ENCODE measurements at places on chromosomes 5 and 9.

- H3K4me1 ChIP-seq: peaks cover 16% of the 10 kb centered on the region
- no peak for DNase-seq
- no peak overlapping the region for H3K27ac ChIP-seq
- no peak overlapping the region for H3K4me3 ChIP-seq
Measured at GRCh38 chr9:123687246-123687751, 242.6 kb downstream of the DENND1A start.

DNA sequence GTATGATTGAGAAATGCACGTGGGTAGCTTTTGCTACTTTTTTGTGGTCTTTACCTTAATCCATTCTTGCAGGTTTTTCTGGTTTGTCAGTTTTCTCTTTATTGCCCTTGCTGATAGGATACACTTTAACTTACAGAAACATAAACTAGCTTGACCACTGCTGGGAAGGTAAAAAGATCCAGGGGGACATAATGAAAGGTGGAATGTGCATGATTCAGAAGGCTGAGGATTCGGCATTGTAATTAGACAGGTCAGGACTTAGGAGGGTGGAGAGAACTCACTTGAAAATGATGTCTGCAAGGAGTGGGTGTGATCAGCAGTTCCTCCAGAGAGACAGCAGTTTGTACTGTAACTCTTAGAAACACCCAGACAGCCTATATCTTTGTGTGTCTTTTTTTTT is 19.8 kb upstream of the TXNDC8 start:
- no peak overlapping the region for H3K4me3 ChIP-seq
- H3K27ac ChIP-seq: no peak overlapping the region
- H3K4me1 ChIP-seq: no peaks in the 10 kb centered on the region
- no peak for DNase-seq
- H3K36me3 ChIP-seq: no peaks in the 10 kb centered on the region
- no peaks in the 10 kb centered on the region for H3K27me3 ChIP-seq

DNA sequence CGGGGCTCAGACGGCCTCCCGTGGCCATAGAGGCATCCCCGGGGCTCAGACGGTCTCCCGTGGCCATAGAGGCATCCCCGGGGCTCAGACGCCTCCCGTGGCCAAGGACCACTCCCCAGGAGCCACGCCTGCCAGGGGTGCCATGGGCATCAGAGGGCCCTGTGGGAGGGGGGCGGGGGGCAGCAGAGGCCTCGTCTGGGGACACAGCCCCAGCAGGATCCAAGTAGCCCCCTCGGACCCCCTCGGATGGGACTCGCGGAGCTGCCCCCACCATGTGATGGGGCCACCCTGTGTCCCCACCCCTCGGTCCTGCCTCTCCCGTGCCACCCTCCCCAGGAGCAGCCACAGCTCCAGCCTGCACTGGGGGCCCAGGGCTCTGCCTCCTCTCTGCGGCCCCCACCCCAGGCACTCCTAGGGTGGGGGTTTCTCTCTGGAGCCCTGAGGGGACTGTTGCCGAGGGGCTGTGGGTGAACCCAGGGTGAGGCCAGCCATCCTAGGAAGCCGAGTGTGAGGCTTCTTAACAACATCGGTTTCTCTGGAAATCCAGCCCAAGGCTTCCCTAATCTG is 2.5 kb downstream of the ENTPD8 start:
- peaks cover 8% of the 10 kb centered on the region for H3K36me3 ChIP-seq
- no peak for DNase-seq

GRCh38 chr9:34992376-34992951 is 2.9 kb downstream of the DNAJB5 start:
- H3K27ac ChIP-seq: peak overlapping the region; percentile 72
- H3K27me3 ChIP-seq: no peaks in the 10 kb centered on the region
- peaks cover 45% of the 10 kb centered on the region for H3K4me1 ChIP-seq
- no peak overlapping the region for H3K4me3 ChIP-seq

- DNase-seq: no peak
- H3K27me3 ChIP-seq: no peaks in the 10 kb centered on the region
- H3K4me3 ChIP-seq: peak overlapping the region; percentile 93
Measured at GRCh38 chr5:132865668-132866341, 464 bp downstream of the GDF9 start.

- H3K27ac ChIP-seq: no peak overlapping the region
- no peaks in the 10 kb centered on the region for H3K4me1 ChIP-seq
Measured at GRCh38 chr9:26310294-26310693, 582.3 kb downstream of the CAAP1 start.

- peaks cover 56% of the 10 kb centered on the region for H3K36me3 ChIP-seq
- no peak for DNase-seq
- no peak overlapping the region for H3K4me3 ChIP-seq
- H3K27me3 ChIP-seq: no peaks in the 10 kb centered on the region
- H3K27ac ChIP-seq: peak overlapping the region; percentile 33
Measured at GRCh38 chr5:126543660-126544059, 51.4 kb downstream of the ALDH7A1 start.

GRCh38 chr5:119070578-119070827 is 384 bp upstream of the DMXL1 start:
- H3K27me3 ChIP-seq: no peaks in the 10 kb centered on the region
- H3K36me3 ChIP-seq: peaks cover 12% of the 10 kb centered on the region
- DNase-seq: no peak
- H3K4me1 ChIP-seq: peaks cover 21% of the 10 kb centered on the region

- no peaks in the 10 kb centered on the region for H3K27me3 ChIP-seq
- H3K36me3 ChIP-seq: peaks cover 60% of the 10 kb centered on the region
- peak; percentile 88 for DNase-seq
- H3K4me3 ChIP-seq: no peak overlapping the region
Measured at GRCh38 chr9:132609829-132610228, 27.4 kb downstream of the BARHL1 start.

DNA sequence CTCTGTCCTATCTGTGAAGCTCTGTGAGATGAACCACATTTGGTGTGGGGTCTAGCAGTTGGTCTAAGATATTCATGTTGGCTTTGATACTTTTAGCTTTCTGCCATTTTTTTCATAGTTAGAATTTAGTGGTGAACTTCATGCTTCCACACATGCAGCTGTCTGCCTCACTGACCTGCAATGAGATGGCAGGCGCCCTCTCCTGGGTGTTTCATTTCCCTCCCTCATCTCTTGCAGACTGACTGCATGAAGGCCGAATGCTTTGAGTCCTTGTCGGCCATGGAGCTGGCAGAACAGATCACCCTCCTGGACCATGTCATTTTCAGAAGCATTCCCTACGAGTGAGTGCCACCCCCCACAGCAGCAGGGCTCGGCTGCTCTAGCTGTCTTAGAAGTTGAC is 26.1 kb upstream of the CKMT2 start:
- no peak overlapping the region for H3K4me3 ChIP-seq
- H3K27me3 ChIP-seq: no peaks in the 10 kb centered on the region
- no peaks in the 10 kb centered on the region for H3K36me3 ChIP-seq
- H3K27ac ChIP-seq: no peak overlapping the region

- H3K27ac ChIP-seq: no peak overlapping the region
- no peak overlapping the region for H3K4me3 ChIP-seq
- H3K36me3 ChIP-seq: no peaks in the 10 kb centered on the region
Measured at GRCh38 chr5:113606298-113607134, 93.0 kb downstream of the YTHDC2 start.

DNA sequence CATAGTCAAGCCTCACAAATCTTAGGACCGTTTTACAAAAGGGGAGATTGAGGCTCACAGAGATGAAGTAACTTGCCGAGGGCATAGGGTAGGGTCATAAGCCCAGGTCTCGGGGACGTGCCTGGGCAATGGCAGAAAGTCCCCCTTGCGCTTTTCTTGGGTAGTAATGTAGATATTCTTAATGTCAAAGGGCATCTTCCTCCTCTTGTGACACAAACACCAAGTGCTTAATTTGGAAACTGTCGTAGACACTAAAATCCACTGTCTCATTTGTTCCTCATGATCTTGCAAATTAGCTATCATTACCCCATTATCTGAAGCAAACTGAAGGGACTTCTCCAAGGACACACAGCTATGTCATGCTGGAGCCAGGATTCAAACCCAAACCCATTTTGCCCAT is 180.8 kb downstream of the GAS1 start:
- peaks cover 6% of the 10 kb centered on the region for H3K4me1 ChIP-seq
- no peak overlapping the region for H3K4me3 ChIP-seq
- no peak overlapping the region for H3K27ac ChIP-seq
- H3K36me3 ChIP-seq: no peaks in the 10 kb centered on the region
- no peak for DNase-seq

DNA sequence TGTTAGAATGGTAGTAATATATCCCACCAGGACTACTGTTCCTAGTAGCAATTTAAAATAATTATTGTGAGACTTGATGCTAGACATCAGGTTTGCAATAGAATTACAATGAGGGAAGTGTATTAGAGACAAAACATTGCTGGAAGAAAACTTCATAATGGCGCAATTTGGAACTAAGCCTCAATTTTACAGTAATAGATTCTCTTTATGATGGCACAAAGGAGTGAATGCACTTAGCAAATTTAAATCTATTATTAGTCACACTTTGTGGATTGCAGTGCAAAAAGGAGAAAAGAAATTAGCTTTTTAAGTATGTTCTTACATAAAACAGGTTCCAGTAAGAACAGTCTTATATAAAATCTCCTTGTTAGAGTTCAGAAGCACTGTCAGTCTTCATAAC is 358.3 kb downstream of the KIAA0825 start:
- no peak overlapping the region for H3K27ac ChIP-seq
- H3K27me3 ChIP-seq: no peaks in the 10 kb centered on the region
- no peaks in the 10 kb centered on the region for H3K4me1 ChIP-seq
- no peak for DNase-seq
- H3K4me3 ChIP-seq: no peak overlapping the region

DNA sequence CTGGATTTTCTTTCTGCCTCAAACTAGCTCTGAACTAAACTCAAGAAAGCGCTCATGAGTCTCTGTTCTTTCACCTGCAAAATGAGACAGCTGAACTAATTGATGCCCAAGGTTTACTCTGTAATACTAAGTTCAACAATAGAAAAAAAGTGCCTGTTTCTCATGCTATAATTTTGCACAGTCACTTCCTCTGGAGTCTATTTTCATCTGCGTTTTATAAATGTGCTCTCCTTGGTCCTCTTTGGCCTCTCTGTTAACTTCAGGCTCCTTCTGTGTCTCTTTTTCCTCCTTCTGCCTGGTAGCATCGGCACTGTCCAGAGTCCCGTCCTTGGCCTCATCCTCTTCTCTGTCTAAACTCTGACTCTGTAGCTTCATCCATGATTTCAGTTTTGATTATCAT is 311.9 kb upstream of the TLE4 start:
- H3K36me3 ChIP-seq: no peaks in the 10 kb centered on the region
- H3K27me3 ChIP-seq: no peaks in the 10 kb centered on the region
- no peak overlapping the region for H3K4me3 ChIP-seq
- no peak overlapping the region for H3K27ac ChIP-seq
- DNase-seq: no peak
- no peaks in the 10 kb centered on the region for H3K4me1 ChIP-seq

GRCh38 chr5:40386289-40386688 is 293.4 kb upstream of the PTGER4 start:
- DNase-seq: no peak
- no peaks in the 10 kb centered on the region for H3K36me3 ChIP-seq
- no peaks in the 10 kb centered on the region for H3K27me3 ChIP-seq

GRCh38 chr9:136394312-136395019 is 5.5 kb downstream of the SNAPC4 start:
- H3K27ac ChIP-seq: no peak overlapping the region
- DNase-seq: no peak
- no peak overlapping the region for H3K4me3 ChIP-seq
- H3K36me3 ChIP-seq: peaks cover 68% of the 10 kb centered on the region
- no peaks in the 10 kb centered on the region for H3K4me1 ChIP-seq

Data from MCF 10A (cell line).